ENCODE measurements at places on chromosomes 11 and 22.
A peak's percentile ranks its signal among the peaks of the same experiment; 100 is the strongest.

- DNase-seq: no peak
Observed at GRCh38 chr11:95690100-95690499, 99.5 kb downstream of the FAM76B start.

DNA sequence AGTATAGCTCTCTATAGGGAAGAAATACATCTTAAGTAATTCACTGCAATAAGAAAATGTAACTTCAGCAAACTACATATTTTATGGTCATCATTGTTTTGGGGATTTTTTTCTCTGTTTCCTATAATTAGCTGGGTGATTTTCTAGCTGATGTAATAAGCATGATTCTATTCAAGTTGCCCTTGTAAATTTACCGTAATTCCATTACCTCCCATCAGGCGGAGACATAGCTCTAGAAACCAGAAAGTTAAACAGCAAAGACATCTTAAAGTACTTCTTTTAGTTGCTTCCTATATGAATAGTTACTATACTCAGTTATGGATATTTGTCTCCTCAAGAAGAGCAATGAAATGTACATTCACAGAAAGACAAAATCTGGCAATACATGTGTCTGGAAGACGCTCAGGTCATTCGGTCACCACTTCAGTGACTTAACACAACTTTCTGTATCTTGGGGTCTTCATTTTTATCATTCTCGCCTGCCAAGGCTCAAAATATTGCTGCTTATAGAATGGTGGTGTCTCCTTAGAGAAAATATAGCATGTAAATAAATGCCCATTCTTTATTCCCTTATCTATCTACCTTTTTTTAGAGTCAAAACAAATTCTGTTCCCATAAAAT is 239.9 kb upstream of the ZC3H12C start:
- peak; percentile 75 for DNase-seq

DNA sequence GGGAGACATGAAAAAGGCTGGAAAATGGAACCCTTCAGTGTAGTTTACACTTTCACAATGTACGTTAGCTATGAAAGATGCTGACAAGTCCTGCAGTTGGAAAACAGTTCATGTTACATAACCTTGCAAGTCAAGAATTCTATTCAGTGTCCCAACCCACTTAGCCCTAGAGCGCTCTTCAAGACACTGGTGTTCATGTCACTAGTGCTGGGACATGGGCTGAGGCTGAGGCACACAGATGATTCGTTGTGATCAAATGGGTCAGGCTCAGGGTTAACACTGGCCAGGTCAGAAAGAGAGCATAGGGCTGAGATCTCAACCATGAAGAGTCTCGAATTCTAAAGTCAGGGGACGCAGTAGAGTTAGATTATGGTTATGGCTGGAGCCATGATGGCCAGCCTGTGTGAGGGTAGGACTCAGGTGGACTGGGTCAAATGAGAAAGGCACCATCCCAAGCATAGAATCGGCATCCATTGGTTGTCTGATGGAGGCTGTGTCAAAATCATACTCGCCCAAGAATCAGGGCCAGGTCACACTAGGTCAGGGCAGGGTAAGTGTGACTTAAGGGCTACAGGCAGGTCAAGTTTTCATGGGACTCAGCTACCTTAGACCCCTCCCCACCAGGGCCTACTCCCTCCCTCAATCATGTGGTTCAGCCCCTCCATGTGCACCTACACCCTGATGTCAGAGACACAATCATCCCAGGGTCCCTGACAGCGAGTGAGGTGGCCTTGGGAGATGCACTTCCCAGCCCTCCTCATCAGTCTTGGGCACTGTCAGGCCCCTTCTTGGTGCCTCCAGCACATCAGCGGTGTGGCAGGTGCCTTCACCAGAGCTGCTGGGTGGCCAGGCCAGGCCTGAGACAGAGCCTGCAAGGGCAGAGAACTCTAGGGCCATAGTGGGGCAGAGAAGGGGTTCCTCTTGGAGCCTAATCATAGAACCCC is 20.2 kb downstream of the IGLL5 start:
- no peak for DNase-seq

DNA sequence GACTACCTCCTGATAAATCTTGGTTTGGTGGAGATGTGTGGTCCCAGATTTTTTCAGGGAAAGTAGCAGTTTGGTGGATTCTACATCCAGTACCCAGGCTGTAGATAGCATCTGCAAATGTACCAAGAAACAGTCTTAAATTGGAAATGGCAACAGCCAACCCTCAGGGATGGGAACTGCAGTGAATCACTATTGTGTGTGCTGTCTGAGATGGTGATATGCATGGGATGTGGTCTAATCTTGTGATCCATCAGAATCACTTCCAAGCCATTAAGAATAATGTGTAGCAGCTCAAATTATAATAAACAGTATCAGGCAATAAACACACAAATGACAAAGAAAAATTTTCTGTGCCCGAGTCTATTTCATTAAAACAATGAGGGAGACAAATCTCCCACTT is 3.4 kb downstream of the OLFML1 start:
- no peak for DNase-seq

DNA sequence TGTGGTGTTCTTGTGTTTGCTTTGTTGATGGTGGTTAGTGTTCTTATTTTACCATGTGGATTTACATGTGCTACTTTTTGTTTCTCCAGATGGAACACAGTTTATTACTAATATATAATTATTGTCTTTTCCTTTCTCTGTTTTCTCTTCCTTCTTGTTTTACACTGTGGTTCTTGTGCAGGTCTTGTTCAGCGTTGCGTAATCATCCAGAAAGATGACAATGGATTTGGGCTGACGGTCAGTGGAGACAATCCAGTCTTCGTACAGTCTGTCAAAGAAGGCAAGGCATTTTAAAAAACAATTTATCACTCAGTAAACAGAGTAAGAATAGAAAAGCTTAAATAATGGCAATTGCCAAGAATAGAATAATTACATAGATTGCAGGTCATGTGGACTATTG is 84.4 kb downstream of the ARHGEF12 start:
- DNase-seq: no peak

GRCh38 chr11:45665206-45665932 is at the start of gene CHST1:
TSS of gene CHST1 (minus strand) at chr11:45665622. CDS start at chr11:45650923, 14,699 bp downstream.
- DNase-seq: peak; percentile 25

DNA sequence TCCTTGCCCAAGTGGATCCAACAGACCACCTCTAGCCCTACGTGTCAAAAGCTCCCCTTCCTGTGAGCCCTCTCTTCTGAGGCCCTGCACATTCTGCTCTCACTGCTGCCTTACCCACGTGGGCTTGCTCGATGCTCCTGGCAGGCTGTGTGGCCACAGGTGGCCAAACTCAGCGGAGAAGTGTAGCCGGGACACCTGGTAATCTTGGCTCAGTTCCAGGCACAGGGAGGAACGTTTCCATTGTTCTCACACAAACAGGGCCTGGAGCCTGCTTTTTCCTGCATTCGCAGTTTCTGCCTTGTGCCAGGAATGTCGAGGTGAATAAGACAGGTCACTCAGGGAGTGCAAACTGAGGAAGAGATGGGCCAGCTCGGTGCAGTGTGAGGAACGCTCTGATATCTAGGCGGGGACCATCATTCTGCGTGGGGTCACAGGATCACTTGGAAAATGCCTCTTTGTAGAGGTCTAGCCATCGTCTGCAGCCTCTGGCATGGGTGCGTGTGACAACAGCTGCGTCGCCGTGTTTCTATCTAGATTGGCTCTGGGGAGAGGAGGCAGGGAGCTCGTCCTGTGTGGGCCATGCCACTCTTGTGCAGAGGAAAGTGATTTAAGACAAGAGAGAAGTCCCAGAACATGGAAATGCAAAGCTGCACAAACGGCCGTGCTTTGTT is 127.6 kb upstream of the PARVA start:
- no peak for DNase-seq

- DNase-seq: peak; percentile 39
Observed at GRCh38 chr11:72676861-72677341, 2.7 kb upstream of the PDE2A start.
